Activated CD4-positive, alpha-beta memory T cell treated with anti-CD3 and anti-CD28 coated beads, Interleukin-2, amount 10 ng/mL, durations not matched to agents 7 days and 5 days (primary cell): ENCODE measurements at places on chromosomes 2 and 18. TPM values are rescaled to one million over a fixed set of nuclear protein-coding genes. Genes with fewer than 3 reads are reported as not detected.
A peak's percentile ranks its signal among the peaks of the same experiment; 100 is the strongest.

DNA sequence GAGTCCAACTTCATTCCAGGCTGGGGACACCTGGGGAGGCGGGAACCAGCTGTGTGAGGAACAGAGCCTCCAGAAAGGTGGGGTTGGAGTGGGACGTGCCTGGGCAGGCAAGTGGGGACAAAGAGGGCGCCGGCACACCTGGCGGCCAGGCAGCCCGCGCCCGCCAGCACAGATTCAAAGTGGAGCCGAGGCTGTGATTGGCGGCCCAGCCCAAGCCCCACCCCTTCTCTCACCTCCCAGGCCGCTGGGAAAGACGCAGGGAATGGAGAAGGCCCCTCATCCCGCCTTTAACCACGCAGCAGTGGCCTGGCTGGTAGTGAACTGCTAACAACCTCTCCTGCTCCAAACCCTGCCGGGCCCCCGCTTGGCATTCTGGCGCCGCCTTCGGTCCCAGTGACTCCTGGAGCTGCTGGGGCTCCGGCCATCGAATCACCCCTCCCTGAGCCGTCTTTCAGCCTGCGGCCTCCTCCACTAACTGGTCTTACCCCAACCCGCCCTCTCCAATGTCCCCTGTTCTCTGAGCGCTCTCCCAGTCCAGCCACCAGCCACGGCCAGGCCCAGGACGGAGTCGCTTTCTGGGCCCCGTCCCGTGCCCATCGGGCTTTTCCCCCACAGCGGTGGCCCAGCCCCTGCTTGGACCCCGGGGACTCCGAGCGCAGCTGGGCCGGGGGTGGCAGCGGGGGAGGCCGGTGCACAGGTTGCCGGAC is 27.9 kb upstream of the PTMA start:
- H3K4me3 ChIP-seq, result peak overlapping the region; percentile 17
- H3K27me3 ChIP-seq, result peaks cover 16% of the 10 kb centered on the region
- no peak for DNase-seq
- peaks cover 7% of the 10 kb centered on the region for H3K4me1 ChIP-seq

Gene AQP12A
- total RNA-seq, result not detected

DNA sequence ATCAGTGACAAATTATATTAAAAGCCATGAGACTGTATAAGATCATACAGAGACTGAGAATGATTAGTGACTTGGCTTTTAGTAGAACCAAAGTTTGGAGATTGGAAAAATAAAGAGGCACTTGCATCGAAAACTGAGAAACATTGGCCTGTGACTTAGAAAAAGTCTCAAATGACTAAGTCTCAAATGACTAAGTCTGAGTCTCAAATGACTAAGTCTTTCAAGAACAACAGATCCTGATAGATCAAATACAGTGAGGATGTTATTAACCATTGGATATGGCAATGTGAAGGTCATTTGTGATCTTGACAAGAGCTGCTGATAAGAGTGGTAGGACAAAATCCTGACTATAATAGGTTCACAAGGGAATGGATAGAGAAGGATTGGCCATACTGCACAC is 135.5 kb upstream of the FANCL start:
- no peak overlapping the region for H3K27ac ChIP-seq
- H3K36me3 ChIP-seq, result no peaks in the 10 kb centered on the region
- H3K4me1 ChIP-seq, result peaks cover 2% of the 10 kb centered on the region
- no peak overlapping the region for H3K4me3 ChIP-seq

GRCh38 chr2:64325477-64325851 is 128.5 kb upstream of the LGALSL start:
- no peak for DNase-seq
- H3K27ac ChIP-seq, result peak overlapping the region; percentile 73
- H3K27me3 ChIP-seq, result peaks cover 26% of the 10 kb centered on the region
- no peaks in the 10 kb centered on the region for H3K36me3 ChIP-seq
- H3K4me3 ChIP-seq, result peak overlapping the region; percentile 14
- peaks cover 54% of the 10 kb centered on the region for H3K4me1 ChIP-seq

Gene ATP6V1B1
- not detected for total RNA-seq

GRCh38 chr18:42192251-42193248 is 237.5 kb downstream of the PIK3C3 start:
- H3K36me3 ChIP-seq, result no peaks in the 10 kb centered on the region
- H3K27me3 ChIP-seq, result no peaks in the 10 kb centered on the region
- DNase-seq, result no peak
- no peak overlapping the region for H3K27ac ChIP-seq
- no peak overlapping the region for H3K4me3 ChIP-seq

Gene SLC66A2
- 32.0 TPM for total RNA-seq

Gene CLEC4F
- not detected for total RNA-seq

DNA sequence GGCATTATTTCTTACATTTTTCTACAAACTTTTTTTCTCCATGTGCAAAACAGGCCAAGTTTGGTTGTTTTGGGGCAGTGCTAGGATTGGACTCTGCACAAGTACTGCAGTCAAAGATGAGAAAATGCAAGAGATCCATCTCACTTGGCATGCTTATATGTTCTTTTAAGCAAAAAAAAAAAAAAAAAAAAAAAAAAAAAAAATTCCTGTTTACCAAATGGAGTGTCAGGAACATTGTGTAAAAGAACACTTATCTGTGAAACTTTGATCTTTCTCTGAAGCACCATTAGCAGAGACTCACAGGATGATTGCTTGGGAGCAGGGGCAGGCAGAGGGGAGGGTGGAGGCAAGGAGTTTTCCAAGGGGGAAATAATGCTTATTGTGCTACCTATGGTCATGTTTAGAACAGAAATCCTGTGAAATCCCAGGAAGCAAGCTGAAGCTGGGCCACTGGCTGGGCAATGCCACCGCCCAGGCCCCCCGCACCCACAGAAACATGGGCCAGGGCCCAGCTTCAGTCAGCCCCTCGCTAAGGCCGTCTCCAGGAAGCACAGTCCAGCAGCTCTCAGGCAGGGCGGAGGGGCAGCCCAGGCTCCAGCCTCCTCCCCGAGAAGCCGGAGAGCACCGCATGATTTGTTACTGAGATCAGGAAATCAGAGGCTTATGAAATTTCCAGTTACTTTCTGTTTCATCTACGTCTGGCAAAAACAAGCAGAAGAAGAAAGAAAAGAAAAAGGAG is 229.4 kb downstream of the ZNF516 start:
- no peaks in the 10 kb centered on the region for H3K4me1 ChIP-seq
- H3K27ac ChIP-seq, result no peak overlapping the region
- H3K36me3 ChIP-seq, result no peaks in the 10 kb centered on the region
- H3K4me3 ChIP-seq, result no peak overlapping the region
- H3K27me3 ChIP-seq, result no peaks in the 10 kb centered on the region
- DNase-seq, result no peak

DNA sequence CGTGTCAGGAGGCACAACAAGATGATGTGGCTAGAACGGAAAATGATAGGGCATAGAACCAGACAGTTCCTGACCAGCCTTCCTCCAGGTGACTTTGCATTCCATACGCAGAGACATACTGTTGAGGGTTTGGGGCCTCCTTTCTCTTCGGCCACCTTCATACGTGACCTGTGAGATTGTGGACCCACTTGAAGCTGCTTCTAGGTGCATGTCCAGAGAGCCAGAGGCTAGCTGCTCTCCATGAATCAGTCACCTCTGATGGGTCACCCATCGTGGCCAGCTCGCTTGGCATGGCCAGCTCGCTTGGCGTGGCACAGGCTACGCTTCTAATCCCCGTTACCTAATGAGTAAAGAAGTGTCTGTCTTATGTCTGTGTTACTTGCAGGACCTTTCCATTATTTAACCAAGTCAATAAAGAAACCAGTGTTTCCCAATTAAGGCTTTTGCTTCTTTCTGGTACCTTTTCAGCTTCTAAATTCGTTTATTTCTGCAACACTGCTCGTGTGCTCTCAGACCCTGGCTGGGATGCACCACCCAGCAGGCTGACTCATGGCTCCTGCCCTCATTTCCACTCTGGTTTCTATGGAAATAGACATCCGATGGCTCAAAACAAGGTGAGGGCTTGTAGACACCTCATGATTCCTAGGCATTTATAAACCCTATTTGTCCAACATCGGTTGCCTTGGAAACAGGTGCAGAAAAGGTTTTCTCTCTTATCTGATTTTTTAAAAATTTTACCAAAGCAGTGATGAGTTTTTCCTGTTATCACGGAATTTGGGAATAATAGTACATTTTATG is 86.7 kb upstream of the B3GNT7 start:
- no peak overlapping the region for H3K27ac ChIP-seq
- no peak overlapping the region for H3K4me3 ChIP-seq
- no peak for DNase-seq
- peaks cover 22% of the 10 kb centered on the region for H3K27me3 ChIP-seq

GRCh38 chr18:24601585-24601984 is 141.1 kb downstream of the HRH4 start:
- H3K36me3 ChIP-seq, result no peaks in the 10 kb centered on the region
- DNase-seq, result no peak
- peaks cover 11% of the 10 kb centered on the region for H3K27me3 ChIP-seq
- H3K27ac ChIP-seq, result no peak overlapping the region

DNA sequence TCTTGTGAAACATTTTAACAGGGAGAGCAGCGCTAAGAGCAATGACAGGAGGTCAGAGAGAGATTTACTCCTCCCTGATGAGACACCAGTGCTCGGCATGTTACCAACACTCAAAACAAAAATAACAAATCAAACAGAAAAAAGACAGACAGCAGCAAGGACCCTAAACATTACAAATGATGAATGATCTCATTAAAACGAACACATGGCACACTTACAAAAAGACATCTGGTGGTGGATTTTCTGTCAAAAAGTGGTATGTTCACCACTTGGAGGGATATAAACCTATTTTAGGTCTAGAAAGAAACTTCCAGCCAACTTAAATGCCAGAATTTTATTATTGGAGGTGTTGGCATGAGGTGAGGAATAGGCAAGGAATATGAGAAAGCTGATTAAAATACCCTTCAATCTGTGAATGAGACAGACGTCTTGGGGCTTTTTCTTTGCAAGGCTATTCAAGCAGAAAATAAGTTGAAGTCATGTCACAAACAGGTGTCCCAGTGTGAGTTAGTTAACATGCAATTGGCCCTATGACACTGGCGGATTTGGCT is 112.8 kb downstream of the PRELID3A start:
- no peak overlapping the region for H3K27ac ChIP-seq
- no peak for DNase-seq
- no peak overlapping the region for H3K4me3 ChIP-seq
- no peaks in the 10 kb centered on the region for H3K27me3 ChIP-seq
- H3K36me3 ChIP-seq, result no peaks in the 10 kb centered on the region

Gene HOXD11
- not detected for total RNA-seq

- no peaks in the 10 kb centered on the region for H3K36me3 ChIP-seq
- DNase-seq, result no peak
- no peak overlapping the region for H3K4me3 ChIP-seq
Measured at GRCh38 chr18:70380915-70381896, 92.4 kb downstream of the SOCS6 start.

Gene SP3
- 94.9 TPM for total RNA-seq

- no peak overlapping the region for H3K4me3 ChIP-seq
- peaks cover 20% of the 10 kb centered on the region for H3K4me1 ChIP-seq
- no peak for DNase-seq
- peaks cover under 1% of the 10 kb centered on the region for H3K36me3 ChIP-seq
Measured at GRCh38 chr2:101816598-101816997, 119.1 kb downstream of the MAP4K4 start.

DNA sequence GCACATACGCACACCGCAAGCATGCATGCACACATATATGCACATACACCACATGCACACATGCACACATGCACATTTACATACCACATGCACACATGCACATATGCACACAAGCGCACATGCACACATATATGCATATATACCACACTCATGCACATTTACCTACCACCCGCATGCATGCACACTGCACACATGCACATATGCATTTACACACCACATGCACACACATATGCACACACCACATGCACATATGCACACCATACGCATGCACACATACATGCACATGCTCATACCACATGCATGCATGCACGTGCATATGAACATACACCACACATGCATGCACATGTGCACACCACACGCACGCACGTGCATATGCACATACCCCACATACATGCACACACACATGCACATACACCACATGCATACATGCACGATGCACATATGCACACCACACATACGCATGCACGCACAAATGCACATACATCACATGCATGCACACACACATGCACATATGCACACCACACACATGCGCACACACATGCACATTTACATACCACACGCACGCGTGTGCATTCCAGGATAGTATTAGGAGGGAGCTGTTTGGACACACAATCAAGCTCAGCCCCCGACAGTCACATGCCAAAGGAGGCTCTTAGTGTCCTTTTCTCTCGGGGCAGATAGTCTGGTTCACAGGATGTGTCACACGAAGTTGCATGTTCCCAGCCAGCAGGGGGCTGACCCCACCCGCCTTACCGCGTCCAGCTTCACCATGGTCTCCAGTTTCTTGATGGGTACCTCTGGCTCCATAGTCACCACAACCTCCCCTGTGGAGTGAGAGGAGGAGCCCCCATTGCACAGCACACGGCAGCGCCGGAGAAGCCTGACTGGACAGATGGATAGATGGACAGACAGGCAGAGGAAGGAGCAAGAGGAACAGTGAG is 5.9 kb downstream of the OTOF start:
- DNase-seq, result no peak
- no peak overlapping the region for H3K4me3 ChIP-seq
- H3K4me1 ChIP-seq, result peaks cover 4% of the 10 kb centered on the region
- H3K36me3 ChIP-seq, result peaks cover 36% of the 10 kb centered on the region
- H3K27ac ChIP-seq, result no peak overlapping the region

DNA sequence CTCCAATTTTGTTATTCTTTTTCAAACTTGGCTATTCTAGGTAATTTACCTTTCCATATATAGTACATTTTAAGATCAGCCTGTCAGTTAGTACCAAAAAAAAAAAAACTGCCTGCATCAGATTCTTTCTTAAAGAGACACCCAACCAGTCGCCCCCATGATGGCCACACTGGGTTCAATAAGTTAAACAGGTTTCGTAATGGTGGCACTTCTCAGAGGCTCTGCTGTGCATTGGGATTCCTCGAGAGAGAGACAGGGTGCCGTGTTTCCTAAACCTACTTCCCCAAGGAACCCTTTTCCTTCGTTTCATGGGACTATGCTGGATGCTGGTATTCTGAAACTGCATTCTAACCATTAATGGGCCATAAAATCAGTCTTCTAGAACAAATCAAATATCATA is 37.4 kb downstream of the MYO7B start:
- peaks cover 53% of the 10 kb centered on the region for H3K27me3 ChIP-seq
- no peaks in the 10 kb centered on the region for H3K36me3 ChIP-seq
- H3K27ac ChIP-seq, result no peak overlapping the region
- peaks cover 3% of the 10 kb centered on the region for H3K4me1 ChIP-seq
- no peak for DNase-seq
- H3K4me3 ChIP-seq, result no peak overlapping the region

Gene NOL4
- not detected for total RNA-seq

Gene CIB4
- total RNA-seq, result not detected

Gene RIT2
- total RNA-seq, result not detected

- no peak overlapping the region for H3K27ac ChIP-seq
- H3K36me3 ChIP-seq, result no peaks in the 10 kb centered on the region
- no peaks in the 10 kb centered on the region for H3K4me1 ChIP-seq
- DNase-seq, result no peak
- H3K4me3 ChIP-seq, result no peak overlapping the region
Measured at GRCh38 chr18:54606835-54607212, 15.8 kb downstream of the DYNAP start.

Gene SNORC
- total RNA-seq, result 1.9 TPM

Gene WDR35
- total RNA-seq, result 4.5 TPM

Gene CROCC2
- total RNA-seq, result not detected

Gene TMEM17
- total RNA-seq, result 0.13 TPM

Gene GALNT14
- not detected for total RNA-seq

GRCh38 chr18:28647961-28648360 is 471.0 kb upstream of the CDH2 start:
- H3K36me3 ChIP-seq, result no peaks in the 10 kb centered on the region
- DNase-seq, result no peak
- H3K4me1 ChIP-seq, result no peaks in the 10 kb centered on the region
- H3K27ac ChIP-seq, result no peak overlapping the region
- H3K27me3 ChIP-seq, result no peaks in the 10 kb centered on the region
